Substantia nigra (tissue), 51 donors: ENCODE measurements at places on chromosomes 13 and 19.

GRCh38 chr19:29687897-29688728 is 22.9 kb downstream of the PLEKHF1 start:
- DNase-seq: no peak

DNA sequence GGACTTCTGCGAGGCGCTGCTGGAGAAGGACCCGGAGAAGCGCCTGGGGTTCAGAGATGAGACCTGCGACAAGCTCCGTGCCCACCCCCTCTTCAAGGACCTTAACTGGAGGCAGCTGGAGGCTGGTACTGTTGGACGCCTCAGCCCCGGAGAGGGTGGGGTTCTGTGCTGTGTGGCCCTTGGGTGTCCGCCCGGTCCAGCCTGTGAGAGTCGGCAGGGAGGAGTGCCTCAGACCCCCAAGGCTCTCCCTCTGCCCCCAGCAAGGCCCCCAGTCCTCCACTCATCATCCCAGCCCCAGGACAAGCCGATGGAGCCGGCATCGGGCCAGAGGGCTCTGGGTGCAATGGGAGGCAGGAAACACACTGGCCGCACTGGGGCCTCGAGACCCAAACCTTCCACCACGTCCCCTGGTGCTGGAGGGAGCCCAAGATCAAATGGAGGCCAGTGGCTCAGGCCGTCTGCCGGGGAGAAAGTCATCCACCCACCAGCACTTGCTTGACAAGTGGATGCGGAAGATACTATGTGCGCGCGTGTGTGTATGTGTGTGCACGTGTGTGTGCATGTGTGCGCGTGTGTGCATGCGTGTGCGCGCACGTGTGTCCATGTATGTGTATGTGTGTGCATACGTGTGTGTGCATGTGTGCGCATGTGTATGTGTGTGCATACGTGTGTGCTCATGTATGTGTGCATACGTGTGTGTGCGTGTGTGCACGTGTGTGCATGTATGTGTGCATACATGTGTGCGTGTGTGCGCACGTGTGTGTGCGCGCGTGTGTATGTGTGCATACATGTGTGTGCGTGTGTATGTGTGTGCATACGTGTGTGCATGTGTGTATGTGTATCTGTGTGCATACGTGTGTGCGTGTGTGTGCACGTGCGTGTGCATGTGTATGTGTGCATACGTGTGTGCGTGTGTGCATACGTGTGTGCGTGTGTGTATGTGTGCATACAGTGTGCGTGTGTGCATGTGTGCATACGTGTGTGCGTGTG is 25.8 kb upstream of the TMEM255B start:
- DNase-seq: no peak

DNA sequence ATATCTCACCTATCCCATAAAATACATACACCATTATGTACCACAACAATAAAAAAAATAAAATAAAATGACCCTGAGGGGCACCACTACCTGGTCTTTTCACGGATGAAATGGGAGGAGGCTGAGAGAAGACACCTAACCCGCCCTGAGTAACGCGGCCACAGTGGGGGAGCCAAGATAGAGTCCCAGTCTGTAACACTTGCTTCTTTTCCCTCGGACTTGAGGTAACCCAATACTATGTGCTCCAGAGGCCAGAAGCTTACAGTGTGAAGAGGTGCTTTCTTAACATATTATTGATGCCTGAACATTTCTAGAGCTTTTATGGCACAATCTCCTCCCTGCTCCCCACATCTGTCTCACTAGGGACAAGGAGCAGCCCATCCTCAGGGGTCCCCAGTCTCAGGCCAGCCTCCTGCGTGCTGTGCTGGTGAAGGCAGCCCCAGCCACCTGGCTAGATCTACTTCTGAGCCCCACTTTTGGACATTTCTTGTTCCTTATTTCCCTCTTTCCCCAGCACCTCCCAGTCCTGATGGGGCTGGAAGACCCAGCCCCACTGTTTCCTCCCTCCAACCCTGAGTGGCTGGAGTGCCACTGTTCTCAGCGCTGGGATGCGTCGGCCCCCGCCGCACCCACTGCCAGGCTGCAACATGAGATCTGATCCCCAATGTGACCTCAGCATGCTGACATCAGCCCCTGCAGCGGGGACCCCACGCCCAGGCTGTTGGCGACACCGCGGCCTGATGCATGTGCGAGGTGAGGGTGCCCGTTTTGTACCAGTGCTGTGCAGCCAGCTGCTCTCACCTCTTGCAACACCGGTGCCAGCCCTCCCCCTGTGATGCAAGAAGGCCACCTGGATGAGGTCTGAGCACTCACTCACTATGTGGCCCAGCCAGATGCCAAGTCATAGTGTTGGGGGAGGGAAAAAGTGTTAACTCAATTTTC is 143.3 kb downstream of the DCLK1 start:
- no peak for DNase-seq

DNA sequence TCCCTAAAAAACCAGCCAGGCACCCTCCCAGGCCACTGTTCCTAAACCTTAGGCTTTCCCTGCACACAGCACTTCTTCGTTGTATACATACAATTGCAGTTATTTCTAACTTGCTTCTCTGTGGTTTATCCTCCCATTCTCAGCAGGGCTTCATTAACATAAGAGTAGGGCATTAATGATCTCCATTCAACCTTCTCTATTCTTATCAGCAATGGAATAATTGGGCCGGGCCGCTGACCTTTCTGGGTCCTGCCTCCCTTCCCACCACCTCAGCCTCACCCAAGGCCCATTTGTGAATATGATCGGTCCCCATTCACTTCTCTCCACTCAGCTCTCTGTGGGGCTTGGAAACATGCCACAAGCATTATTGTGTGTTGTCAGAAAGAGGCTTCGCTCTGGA is 184.2 kb downstream of the SUCLA2 start:
- no peak for DNase-seq

- no peak for DNase-seq
Measured at GRCh38 chr13:55091172-55091571, 2049.5 kb upstream of the PRR20A start.

GRCh38 chr13:102400675-102401145 is 1.1 kb downstream of the FGF14 start:
- DNase-seq: peak; percentile 29

DNA sequence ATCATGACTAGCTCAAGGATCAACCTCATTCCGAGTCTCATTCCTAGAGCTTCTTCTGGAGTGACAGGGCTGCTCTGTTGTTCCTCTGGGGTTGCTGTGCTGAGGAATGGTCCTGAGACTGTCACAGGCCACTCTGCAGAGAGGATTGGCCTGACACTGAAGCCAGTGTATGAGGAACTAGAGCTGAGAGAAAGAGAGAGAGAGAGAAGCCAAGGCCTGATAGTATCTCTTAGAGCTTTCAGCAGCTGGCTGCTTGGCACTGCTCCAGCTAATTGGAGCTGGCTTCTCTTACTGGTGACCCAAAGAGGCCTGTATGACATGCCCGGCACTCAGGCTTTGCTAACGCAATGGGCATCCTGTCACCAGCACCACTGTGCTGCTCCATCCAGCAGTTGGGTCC is 73.4 kb upstream of the FLT1 start:
- DNase-seq: no peak

- DNase-seq: no peak
Measured at GRCh38 chr19:39845172-39845571, 1.0 kb downstream of the FBL start.

DNA sequence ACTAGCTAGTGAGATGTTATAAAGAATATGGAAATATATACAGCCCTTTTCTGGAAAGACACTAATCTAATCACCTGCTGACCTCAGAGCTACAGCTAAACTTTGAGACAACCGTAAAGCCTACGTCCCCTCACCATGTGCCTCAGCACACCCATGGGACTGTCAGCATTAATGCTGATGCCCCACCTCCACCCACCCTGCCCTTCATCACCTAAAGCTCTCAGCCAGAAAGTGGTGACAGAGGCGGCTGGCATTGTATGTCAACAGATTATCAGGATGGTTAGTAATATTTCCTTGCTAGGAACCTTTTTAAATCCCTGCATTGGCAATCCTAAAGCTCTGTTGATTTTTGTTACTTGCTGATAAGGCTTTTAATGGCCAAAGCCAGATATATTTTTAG is 1177.9 kb downstream of the DIAPH3 start:
- no peak for DNase-seq

DNA sequence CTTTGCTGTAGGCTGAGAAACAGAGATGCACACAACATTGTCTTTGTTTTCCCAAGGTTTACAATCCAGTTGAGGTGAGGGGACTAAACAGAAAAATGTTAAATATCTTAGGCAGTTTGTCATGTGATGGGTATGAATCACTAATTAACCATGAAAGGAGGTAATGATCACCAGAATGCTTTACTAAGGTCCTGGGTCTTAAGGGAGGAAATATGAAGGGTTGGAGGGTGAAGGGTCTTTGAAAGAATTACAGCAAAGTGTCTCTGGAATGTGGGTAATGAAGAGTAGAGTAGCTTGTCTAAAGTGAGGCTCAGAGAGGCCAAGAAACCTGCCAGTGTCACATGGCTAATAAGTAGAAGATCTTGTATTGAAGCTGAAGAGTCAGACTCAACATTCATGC is 19.0 kb downstream of the BIVM start:
- no peak for DNase-seq

- DNase-seq: no peak
Measured at GRCh38 chr13:43300865-43301264, 277.5 kb downstream of the DNAJC15 start.

GRCh38 chr13:96093296-96094006 is 3.5 kb downstream of the HS6ST3 start:
- no peak for DNase-seq

DNA sequence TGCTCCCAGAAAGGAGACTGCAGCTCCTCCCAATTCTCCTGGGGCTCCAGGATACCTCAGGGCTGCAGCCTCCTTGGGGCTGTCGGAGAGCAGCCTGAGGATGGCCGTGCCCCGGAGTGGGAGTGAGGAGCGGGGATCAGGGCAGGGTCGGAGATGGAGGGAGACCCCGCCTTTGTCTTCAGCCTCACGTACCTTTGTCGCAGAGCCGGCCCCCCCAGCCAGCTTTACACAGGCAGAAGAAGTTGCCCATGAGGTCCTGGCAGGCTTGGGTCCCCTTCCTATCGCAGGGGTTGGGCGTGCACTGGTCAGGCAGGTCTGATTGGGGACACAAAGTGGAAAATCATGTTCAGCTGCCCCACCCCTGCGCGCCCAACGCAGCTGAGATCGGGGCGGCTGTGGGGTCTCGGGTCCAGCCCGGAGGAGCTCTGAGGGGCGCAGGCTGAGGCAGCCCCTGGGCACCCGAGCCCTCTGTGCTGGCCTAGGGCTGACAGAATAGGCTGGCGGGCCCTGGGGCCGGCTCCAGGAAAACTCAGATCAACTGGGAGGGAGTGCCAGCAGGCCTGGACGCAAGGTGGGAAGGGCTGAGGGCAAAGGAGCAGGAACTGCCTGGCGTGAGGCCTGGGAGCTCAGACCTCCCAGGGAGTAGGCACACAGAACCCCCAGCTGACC is 24.2 kb downstream of the GAS6 start:
- no peak for DNase-seq

DNA sequence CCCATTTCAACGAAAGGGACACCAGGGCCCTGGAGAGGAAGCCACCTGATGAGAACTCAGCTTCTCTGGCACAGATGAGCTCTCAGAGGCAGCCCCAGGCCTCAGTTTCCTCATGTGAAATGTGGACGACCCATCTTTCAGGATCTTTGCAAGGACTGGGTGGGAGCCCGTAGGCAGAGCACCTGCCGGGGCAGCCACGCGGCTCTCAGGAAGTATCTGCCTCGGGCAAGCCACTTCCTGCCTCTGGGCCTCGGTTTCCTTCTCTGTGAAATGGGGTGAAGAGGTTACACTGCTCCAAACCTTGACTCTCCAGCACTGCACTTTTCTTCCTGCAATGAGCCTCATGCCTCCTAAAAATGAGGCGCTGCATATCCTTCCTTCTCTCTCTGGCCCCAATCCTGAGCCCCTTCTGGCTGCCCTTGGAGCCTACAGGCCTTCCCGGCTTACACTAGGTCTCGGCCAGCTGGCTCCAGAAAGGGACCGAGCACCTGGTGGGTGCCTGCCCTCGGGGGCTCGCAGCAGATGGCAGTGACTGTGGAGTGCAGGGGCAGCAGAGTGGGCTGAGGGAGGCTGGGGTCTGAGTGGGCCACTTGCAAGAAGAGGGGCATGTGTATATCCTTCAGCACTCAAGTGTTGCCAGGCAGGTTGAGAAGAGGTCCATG is 3.5 kb downstream of the SSBP4 start:
- no peak for DNase-seq

- no peak for DNase-seq
Measured at GRCh38 chr19:5897189-5897969, 6.2 kb downstream of the NDUFA11 start.

DNA sequence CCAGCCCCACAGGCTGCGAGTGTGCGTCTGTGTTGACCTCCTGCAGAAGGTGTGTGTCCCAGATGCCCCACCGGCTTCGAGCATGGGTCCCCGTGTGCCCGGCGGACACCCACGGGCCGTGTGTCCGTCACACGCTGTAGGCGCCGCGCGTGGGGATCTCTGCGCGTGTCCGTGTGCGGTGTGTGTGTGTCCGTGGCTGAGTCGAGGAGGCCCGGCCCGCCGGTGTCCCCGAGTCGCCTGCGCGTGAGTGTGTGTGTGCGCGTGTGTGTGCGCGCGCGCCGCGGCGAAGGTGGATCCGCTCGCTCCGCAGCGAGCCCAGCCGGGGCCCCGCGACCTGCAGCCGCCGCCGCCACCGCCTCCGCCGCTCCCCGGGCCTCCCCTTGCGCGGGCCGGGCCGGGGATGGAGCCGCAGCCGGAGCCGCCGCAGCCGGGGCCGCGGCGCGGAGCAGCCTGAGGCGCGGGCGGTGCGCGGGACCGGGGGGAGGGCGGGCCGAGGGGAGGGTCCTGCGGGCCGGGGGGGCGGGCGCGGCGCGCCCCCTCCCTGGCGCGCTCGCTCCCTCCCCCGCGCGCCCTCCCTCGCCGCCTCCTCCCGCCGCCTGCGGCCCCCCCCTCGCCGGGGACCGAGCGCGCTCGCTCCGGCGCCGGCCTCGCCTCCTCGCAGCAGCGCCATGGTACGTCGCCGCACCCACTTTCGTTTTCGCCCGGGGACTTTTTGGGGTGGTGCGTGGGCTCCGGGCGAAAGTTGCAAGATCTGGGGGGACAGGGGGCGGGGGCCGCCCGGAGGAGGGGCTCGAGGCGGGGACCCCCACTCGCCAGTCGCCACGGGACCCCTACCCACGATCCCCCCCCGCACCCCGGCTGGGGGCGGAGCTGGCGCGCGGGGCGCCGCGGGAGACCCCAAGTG is 7.1 kb upstream of the NFIC start:
- peak; percentile 46 for DNase-seq

GRCh38 chr13:73090116-73090822 is 31.5 kb downstream of the KLF5 start:
- DNase-seq: no peak

- DNase-seq: no peak
Measured at GRCh38 chr13:30585748-30586262, 31.9 kb upstream of the USPL1 start.

GRCh38 chr19:4902796-4903195 is at the start of gene ARRDC5:
ARRDC5 (minus strand) TSS chr19:4902896; CDS start chr19:4902825, 71 bp downstream.
- DNase-seq: no peak

DNA sequence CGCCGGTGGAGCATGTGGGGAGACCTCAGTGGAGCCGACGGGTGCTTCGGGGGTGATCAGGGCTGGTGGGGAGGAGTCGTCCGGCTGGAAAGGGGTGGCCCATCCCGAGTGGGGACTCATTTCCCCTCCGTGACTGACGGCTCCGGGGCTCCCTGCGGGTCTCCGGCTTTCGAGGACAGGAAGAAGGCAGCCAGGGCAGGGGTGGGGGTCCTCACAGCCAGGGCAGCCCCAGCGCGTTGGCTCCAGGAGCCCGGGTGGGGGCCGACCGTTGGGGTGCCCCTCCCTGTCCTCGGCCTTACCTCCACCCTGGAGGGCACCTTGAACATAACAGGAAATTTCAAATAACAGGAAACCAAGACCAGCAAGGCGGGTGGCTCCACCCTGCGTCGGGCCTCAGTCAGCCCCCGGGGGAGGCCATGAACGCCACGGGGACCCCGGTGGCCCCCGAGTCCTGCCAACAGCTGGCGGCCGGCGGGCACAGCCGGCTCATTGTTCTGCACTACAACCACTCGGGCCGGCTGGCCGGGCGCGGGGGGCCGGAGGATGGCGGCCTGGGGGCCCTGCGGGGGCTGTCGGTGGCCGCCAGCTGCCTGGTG is at the start of gene S1PR4:
S1PR4 (plus strand) TSS at position 393 of the 596 bp plus-strand sequence; CDS start at position 417, 24 bp downstream.
- no peak for DNase-seq
